Esophagus squamous epithelium (tissue), 5 donors: ENCODE measurements at places on chromosomes 6 and 20.

DNA sequence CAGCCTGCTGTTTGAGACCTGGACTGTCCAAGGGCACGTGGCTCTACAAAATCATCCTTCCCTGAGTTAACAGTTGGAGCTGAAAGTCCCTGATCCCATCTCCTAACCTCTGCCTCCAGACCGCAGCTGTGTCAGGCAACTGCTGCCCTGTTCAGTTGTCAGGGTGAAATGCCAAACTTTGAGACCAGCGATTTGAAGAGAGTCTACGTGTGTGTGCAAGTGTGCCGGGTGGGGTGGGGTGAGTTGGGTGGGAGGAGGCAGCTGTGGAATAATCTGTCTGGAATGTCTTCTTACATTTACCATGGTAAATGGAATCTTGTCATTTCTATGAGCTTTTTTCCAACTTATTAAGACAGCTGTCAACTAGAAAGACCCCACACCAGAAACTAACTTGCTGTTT is 81.0 kb upstream of the FAM8A1 start:
- no peak for DNase-seq
- H3K27ac ChIP-seq, result no peak overlapping the region
- no peaks in the 10 kb centered on the region for H3K27me3 ChIP-seq
- H3K36me3 ChIP-seq, result peaks cover 9% of the 10 kb centered on the region

DNA sequence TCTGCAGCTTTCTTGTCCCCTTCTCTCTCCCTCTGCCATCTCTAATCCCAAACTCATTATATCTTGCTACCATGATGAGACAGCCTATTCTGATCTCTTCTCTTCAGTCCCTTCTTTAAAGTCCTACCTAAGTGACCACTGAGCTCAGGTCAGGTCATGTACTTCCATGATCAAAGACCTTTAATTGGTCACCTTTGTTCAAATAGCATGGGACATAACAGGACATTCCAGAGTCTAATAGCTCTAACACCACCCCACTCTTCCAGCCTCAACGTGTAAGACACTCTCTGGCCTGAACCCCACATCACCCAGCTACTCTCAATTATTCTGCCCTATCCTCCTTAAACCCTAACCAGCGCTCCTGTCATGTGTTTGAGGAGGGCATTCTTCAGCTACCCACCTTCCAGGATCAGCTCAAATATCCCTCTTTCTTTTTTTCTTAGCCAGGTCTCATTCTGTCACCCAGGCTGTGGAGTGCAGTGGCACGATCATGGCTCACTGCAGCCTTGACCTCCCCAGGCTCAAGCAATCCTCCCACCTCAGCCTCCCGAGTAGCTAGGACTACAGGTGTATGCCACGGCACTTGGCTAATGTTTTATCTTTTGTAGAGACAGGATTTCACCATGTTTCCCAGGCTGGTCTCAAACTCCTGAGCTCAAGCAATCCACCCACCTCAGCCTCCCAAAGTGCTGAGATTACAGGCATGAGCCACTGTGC is 2.1 kb upstream of the SMLR1 start:
- H3K4me3 ChIP-seq, result no peak overlapping the region
- no peaks in the 10 kb centered on the region for H3K27me3 ChIP-seq
- DNase-seq, result no peak
- H3K27ac ChIP-seq, result no peak overlapping the region
- no peaks in the 10 kb centered on the region for H3K36me3 ChIP-seq

GRCh38 chr6:92329208-92329847 is 1090.0 kb downstream of the EPHA7 start:
- no peak overlapping the region for H3K27ac ChIP-seq
- no peaks in the 10 kb centered on the region for H3K27me3 ChIP-seq
- no peak overlapping the region for H3K4me3 ChIP-seq
- H3K36me3 ChIP-seq, result no peaks in the 10 kb centered on the region
- DNase-seq, result no peak

DNA sequence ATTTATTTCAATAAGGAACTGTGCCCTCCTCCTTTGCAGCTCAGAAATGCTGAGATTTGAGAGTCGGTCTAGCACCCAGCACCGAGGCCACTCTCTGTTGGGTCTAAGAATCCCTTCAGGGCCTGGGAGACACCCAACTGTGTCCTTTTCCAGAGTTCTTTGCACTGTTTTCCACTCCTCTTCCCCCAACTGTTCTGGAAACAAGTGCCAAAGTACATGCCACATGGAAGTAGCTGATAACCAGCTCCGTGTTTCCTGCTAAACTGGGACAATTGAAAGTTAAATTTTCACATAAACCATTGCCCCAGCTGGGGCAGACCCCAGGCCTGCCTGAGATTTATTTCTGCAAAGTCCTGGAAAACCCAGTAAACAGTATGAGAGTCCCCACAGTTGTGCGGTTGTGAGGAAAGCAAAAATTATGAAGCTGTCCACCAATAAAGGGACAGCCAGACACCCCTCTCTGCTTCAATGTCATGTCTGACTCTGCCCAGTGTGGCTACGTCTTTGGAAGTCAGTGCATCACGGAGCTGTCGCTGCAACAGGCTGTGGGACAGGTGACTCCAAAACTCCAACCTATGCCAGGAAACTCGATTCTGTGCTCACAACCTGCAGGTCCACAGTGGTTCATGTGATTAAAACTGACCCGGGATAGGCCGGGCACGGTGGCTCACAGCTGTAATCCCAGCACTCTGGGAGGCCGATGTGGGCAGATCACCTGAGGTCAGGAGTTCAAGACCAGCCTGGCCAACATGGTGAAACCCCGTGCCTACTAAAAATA is 178.0 kb upstream of the AFDN start:
- no peak overlapping the region for H3K27ac ChIP-seq
- H3K27me3 ChIP-seq, result peaks cover 8% of the 10 kb centered on the region
- H3K36me3 ChIP-seq, result no peaks in the 10 kb centered on the region
- H3K4me1 ChIP-seq, result no peaks in the 10 kb centered on the region

DNA sequence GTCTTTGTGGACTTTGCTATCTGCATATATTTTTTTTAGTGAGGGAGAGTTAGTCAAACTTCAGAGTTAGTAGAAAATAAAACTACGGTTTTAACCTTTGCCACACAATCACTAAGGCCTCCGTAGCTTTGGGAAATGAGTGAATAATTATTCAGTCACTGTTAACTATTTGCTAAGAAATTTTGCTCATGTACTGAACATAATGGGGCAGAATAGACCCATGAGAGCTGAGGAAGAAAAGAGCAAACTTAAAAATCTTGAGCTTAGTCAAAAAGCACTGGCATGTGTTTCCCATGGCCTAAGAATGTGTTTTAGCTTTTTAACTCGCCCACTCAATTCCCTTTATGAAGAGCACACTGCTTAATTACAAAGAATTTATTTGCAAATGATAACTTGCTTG is 60.4 kb upstream of the SUPT3H start:
- no peaks in the 10 kb centered on the region for H3K36me3 ChIP-seq
- H3K4me1 ChIP-seq, result peaks cover 24% of the 10 kb centered on the region
- DNase-seq, result no peak
- H3K27ac ChIP-seq, result no peak overlapping the region

GRCh38 chr6:100202417-100203194 is 208.6 kb upstream of the MCHR2 start:
- no peaks in the 10 kb centered on the region for H3K36me3 ChIP-seq
- no peak overlapping the region for H3K4me3 ChIP-seq
- no peaks in the 10 kb centered on the region for H3K27me3 ChIP-seq
- no peaks in the 10 kb centered on the region for H3K4me1 ChIP-seq
- H3K27ac ChIP-seq, result no peak overlapping the region

DNA sequence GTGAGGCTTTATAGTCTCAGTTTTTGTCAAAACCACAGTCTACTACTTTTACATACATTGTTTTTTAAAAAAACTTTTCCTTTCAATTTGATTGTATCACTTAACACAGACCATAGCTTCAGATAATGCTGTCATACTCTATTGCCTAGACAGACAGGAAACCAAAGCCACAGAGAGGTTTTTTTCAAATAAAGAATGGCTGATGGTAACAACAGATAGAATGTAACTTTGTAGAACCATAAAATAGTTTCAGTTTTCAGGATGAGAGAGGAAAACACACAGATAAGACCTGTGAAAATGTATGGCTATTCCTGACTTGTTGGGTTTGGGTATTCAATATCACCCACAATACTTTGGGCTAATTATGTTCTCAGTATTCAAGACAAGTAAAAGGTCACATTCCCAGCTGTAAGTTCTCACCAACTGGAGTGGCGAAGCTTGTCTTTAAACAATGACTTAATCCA is 94.0 kb downstream of the ADGRG6 start:
- H3K36me3 ChIP-seq, result peaks cover 31% of the 10 kb centered on the region
- no peaks in the 10 kb centered on the region for H3K4me1 ChIP-seq
- no peak overlapping the region for H3K27ac ChIP-seq
- H3K27me3 ChIP-seq, result no peaks in the 10 kb centered on the region
- H3K4me3 ChIP-seq, result no peak overlapping the region
